ENCODE measurements at places on chromosomes 7 and 10. TPM values are rescaled to one million over a fixed set of nuclear protein-coding genes. Genes with fewer than 3 reads are reported as not detected.
A peak's percentile ranks its signal among the peaks of the same experiment; 100 is the strongest.

DNA sequence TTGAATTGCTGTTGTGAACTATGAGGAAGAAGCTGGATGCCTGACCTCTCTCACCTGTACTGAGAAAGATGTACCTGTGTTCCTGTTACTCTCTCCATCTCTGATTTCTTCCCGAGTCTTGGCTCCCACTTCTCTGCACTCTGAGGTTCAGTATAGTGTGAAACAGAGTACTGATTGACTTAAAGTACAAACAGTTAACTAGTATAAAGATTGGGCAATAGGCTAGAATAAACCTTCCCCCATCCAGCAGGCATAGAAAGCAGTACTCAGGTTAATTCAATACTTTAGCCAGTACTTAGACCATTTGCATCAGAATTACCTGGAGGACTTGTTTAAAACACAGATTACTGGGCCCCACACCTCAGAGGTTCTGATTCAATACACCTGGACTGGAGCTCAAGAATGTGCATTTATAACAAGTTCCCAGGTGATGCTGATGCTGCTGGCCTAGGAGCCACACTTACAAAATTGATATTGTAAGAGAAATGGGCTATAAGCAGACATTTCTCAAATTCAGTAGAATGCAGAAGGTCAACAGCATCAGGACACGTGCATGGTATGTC is 51.6 kb downstream of the ANK3 start:
- DNase-seq: no peak

DNA sequence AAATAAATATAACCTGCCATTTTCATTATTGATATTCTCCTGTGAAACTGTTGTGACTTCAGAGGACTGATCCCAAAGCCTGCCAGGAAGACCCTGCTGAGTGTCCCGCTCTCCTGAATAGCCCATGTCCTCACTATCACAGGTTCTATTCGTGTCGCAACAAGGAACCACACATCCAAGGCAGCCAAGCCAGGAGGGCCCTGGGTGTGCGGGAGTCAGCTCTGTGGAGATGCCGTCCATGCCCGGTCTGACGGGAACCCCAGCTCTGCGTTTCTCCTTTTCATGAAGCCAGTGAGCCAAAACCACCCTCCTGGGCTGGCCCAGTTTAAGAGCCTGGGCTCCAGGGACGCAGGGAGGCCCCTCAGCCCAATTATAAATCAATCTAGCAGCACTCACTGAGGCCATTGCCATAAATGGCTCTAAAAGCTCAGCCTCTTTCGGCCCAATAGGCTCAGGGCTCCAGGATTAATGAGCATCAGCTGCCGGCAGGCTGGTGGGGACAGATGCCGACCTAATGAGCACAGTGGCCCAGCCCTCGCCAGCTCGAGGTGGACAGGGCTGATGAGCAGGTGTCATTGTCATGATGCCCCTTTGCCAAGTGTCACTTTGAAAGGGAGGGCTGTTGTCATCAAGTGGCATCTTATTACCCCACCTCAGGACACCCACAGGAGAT is 177.9 kb downstream of the PLXNA4 start:
- DNase-seq: no peak

The YAE1 gene
- 20.4 TPM for total RNA-seq

- DNase-seq: no peak
These were observed 44.3 kb upstream of the ECHDC3 start for GRCh38 chr10:11697718-11698527.

The SLC26A4 gene
- 0.58 TPM for total RNA-seq

The CTAGE15 gene
- not detected for total RNA-seq

GRCh38 chr7:24715661-24716479 is 41.4 kb downstream of the GSDME start:
- no peak for DNase-seq

- DNase-seq: no peak
These were observed 153.5 kb downstream of the LSM5 start for GRCh38 chr7:32336726-32337125.

DNA sequence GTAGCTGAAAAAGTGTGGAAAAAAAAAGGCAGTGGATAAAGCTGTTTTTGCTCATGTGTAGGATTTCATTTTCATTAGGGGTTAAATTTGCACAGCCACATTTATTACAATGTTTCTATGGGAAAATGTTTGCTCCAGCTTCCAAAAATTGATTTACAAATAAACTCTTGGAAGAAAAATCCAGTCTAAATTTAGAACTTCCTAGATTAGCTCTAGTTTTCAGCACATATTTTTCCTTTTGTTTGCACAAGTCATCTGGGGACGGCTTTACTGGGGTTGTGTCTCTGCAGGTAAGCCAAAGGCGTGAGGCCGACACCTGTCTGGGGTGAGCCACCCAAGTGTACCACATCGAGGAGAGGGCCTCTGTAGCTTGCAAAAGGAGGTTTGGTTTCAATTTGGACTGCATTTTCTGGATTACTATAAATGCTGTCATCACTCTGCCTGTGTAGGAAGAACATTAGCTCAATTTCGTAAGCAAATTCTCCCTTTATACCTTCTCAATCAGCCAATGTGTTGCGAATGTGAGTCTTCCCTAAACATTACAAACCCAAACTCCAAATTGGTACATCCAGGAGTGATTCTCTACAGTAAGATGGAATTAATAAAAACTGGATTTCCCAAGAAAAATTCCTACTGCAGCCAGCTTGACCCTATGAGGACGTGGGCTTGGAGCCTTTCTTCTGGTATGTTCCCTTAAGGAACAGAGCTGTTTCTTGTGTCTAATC is 89.5 kb upstream of the ZNF438 start:
- no peak for DNase-seq

DNA sequence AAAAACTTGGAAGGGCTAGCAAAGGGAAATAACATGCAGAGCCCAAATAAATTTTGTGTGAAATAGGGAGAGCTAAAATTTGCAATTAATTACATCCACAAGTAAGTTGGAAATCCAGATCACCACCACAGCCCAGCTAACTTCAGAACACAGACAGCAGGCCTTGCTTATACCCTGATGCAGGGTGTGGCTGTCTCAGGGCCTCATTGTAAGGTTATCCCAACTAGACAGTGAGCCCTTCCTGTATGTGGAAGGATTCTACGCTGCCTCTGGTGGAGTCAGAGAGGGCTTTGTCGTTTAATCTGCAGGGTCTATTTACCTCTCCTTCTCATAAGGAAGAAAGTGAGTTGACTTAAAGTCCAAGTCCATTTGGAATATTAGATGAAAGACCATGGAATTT is 181.0 kb upstream of the TCF7L2 start:
- no peak for DNase-seq

- no peak for DNase-seq
These were observed 18.2 kb upstream of the C10orf105 start for GRCh38 chr10:71737834-71738197.

The ASZ1 gene
- total RNA-seq: not detected

DNA sequence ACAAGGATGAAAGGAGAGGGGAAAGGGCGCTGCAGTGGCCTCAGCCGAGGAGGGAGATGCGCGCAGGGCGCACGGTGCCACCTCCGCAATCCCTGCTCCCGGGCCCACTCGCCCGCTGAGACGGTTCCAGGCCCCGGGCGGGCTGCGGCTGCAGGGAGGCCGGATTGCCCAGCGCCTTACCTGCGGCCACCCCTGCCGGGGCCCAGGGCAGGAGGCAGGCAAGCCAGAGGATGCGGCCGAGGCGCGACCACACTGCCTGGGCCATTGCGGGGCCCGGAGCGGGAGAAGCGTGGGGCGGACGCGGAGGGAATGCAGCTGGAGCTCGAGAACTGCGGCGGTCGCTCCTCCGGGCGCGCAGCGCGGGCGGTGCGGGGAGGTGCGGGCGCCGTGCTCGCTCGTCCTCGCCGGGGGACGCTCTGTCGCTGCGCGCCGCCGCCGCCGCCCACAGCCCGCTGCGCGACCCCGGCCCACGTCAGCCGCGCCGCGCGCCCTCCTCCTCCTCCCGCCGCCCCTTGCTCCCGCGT is at the start of gene TMEM130:
Gene TMEM130, minus strand, starts transcription at position 418 of the 524 bp plus-strand sequence. Its CDS starts 153 bp downstream, at position 265.
- no peak for DNase-seq

The ZNF727 gene
- total RNA-seq: 2.5 TPM

- no peak for DNase-seq
These were observed 235.7 kb downstream of the EBF3 start for GRCh38 chr10:129728246-129728820.

DNA sequence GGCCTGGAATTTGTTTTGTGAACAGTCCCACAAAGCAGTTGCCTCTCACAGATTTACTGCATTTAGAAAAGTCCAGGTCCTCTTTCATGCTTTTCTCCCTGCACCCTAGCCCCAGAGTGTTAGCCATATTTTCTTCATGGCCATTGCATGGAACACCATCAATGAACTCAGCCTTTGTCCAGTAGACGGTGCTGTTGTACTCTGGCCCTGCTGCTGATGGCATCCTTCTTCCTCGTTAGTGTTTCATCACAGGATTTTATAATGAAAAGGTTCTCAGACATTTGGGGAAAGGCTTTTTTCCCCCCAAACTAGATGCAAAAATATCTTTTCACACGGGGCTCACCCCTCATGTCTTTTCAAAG is 93.0 kb upstream of the SLC25A13 start:
- peak; percentile 22 for DNase-seq

GRCh38 chr7:19589446-19589845 is 119.4 kb downstream of the POLR1F start:
- no peak for DNase-seq

The EEF1AKMT2 gene
- total RNA-seq: 12.8 TPM

DNA sequence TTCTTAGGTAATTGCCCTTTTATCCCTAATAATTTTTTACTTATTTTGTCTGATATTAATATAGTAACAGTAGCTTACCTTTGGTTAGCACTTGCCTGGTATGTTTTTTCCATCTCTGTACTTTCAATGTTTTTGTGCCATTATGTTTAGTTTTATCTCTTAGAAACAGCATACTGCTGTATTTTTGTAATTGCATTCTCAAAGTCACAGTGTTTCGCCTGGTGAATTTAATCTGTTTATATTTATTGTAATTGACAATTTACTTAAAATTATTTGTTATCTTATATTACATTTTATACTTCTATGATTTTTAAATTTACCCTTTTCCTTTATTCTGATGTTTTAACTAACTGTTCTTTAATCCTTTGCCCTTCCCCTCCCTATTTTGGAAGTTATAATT is 166.4 kb downstream of the RELN start:
- DNase-seq: no peak

- no peak for DNase-seq
These were observed 11.6 kb downstream of the MLXIPL start for GRCh38 chr7:73612598-73613269.

The FAM20C gene
- total RNA-seq: 62.5 TPM

DNA sequence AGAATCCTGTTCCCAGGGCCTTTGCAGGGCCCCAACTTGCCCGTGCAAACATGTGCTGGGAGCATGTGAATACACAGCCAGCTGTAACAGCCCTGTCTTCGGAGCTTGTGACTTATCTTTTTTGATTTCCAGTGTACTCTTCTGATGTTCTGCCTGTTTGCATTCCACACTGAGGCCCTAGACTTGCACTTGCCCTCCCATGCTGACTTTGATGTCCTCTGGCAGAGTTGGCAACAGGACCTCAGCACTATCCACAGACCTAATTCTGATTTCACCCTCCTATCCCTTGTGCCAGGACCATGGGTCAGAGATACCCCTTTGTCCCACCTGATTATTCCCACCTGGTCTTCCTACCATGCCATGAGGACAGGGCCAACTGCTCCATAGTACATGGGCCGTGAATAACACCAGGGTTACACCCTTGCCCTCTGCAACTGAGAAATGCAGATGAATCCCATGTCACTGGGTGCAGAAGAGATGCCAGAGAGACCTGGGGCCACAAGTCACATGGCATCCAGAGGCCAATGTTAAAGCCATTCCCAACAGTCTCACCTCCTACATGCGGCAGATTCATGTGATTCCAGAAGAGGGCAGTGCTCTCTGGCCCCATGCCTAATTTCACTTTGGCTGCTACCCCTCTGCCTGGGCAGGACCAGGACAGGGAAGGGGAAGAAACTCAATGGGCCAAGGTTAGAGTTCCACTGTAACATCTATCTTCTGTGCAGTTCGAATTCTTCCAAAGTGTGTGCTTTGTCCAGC is 43.0 kb downstream of the SCRN1 start:
- peak; percentile 37 for DNase-seq

The VWDE gene
- 7.3 TPM for total RNA-seq

- no peak for DNase-seq
These were observed 25.6 kb downstream of the COL1A2 start for GRCh38 chr7:94420328-94420727.

- no peak for DNase-seq
These were observed 14.4 kb downstream of the CWF19L1 start for GRCh38 chr10:100253041-100253440.

The SFTPA1 gene
- total RNA-seq: not detected

The IQUB gene
- 0.38 TPM for total RNA-seq

DNA sequence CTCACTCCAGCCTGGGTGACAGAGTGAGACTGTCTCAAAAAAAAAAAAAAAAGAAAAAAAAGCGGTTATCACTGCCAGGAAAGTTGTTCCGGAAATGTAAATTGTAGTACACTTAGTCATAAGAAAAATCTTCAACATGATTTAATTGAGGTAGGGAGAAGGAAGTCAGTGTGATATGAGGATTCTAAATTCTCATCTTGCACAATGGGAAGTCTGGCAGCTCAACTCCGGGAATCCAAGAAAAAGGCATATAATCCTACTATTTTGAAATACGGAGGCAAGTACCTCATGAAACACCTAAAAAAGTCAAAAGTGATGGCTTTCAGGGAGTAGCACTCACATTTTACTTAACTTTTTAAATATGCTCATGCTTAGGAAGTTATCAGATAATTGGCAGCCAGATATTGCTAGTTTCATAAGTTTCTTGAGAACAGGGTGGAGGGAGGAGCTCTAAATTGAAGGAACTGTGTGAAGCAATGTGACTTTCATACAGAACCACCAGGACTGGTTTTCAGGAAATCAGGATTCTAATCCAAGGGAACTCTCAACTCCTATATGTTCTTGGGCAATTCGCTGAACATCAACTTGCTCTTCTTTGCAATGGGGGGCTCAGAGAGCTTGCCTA is 2.7 kb upstream of the C7orf25 start:
- DNase-seq: no peak

DNA sequence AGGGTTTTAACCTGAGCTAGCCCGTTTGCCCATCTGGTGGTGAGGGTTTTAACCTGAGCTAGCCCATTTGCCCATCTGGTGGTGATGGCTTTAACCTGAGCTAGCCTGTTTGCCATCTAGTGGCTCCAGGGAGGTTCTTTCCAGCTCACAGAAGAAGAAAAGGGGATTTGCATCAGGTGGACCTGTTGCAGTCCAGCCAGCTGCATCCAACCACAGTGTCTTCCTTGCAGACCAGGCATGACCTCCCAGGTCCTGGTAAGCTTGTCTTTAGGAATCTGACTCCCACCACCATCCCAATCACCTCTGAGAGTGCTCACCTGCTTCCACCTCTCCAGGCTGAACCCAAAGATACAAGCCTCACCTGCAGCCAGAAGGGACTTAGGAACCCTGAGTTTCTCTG is 62.4 kb upstream of the EMX2 start:
- no peak for DNase-seq

The EPHB6 gene
- 11.1 TPM for total RNA-seq
